Stomach (tissue), 19 donors: ENCODE measurements at places on chromosomes 1 and 21. TPM values are rescaled to one million over a fixed set of nuclear protein-coding genes. Genes with fewer than 3 reads are reported as not detected.
A peak's percentile ranks its signal among the peaks of the same experiment; 100 is the strongest.

HES2 gene
- not detected for total RNA-seq

CLCNKA gene
- total RNA-seq: not detected

DNA sequence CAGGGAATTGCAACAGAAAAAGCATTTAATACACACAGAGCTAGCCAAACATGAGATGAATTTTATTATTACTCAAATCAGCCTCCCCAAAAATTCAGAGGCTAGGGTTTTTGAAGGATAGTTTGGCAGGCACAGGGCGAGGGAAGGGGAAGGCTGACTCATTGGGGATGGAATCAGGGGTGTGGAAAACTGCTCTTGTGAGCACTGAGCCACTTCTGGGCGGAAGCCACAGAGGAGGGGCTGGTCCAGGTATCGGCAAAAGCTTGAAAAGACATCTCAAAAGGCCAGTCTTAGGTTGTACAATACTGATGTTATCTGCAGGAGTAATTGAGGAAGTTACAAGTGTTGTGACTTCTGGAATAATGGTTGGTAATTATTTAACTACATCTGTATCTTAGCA lies 109.4 kb downstream of the TLR5 start:
- DNase-seq: no peak
- no peaks in the 10 kb centered on the region for H3K27me3 ChIP-seq
- H3K27ac ChIP-seq: no peak overlapping the region
- H3K4me3 ChIP-seq: no peak overlapping the region

- H3K4me1 ChIP-seq: no peaks in the 10 kb centered on the region
- H3K36me3 ChIP-seq: no peaks in the 10 kb centered on the region
- no peak for DNase-seq
- H3K27me3 ChIP-seq: no peaks in the 10 kb centered on the region
- no peak overlapping the region for H3K4me3 ChIP-seq
These were observed 75.4 kb upstream of the ACTRT2 start for GRCh38 chr1:2945821-2946231.

DNA sequence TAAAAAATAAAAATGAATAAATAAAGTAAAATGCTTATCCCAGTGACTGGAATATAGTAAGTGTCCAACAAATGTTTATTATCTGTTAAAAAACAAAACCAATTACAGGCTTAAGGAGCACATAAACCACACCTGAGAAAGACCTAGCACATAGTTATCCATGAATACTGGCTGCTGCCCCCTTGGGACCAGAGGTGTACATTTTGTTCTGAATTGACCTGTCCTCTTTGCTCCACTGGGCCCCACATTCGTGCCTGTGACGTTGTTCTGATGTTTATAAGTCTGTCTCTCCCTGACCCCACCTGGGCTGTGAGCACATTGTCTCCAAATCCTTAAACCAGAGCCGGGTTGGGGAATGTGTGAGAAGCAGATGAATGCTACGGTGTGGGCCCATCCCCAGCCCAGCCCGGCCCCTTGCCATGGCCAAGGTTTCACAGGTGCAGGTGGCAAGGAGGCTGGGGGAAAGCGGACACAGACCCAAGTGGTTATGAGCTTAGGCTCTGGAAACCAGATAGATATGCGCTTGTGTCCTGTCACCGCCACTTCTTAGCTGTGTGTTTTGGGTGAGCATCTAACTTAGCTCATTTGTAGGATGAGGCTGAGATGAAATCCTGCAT lies 29.1 kb downstream of the OPRD1 start:
- H3K27ac ChIP-seq: no peak overlapping the region

- no peak for DNase-seq
- no peaks in the 10 kb centered on the region for H3K27me3 ChIP-seq
- H3K4me1 ChIP-seq: peaks cover 43% of the 10 kb centered on the region
- H3K4me3 ChIP-seq: no peak overlapping the region
These were observed 5.3 kb downstream of the UHMK1 start for GRCh38 chr1:162502928-162503327.

DNA sequence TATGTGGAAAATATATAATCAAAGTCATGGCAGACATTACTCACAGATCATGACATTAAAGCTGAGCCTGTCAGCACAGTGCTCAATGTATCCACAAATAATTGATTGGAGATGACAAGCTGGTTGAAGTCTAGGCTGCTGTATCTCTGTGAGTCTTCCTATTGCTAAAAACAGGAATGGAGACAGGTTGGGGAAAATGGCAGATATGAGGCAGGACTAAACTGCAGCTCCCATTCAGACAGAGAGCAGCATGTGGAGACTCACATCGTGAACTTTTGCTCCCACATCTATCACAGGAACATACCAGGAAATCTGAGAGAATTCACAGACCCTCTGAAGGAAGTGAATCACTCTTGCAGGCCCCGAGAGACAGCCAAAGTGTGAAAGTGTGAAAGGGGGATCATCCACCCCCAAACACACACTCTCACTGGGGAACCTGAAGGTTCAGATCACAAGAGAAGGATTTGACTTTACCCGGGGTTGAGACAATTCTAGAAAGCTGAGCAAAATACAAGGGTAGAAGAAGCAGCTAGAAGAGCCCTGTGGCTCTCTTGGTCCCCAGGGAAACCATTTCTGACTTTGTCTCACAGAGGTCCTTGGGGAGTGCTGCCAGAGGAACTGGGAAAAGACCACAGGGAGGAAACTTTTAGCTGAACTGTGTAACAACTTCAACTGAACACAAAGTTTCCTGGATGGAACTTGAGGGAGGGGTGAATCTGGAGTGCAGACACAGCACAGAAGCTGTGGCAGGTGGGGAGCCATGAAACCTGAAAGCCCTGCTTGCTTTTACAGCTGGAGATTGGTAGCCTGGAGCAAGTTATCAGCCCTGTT lies 173.4 kb downstream of the S1PR1 start:
- no peak overlapping the region for H3K4me3 ChIP-seq
- no peaks in the 10 kb centered on the region for H3K27me3 ChIP-seq
- no peaks in the 10 kb centered on the region for H3K4me1 ChIP-seq
- no peak for DNase-seq
- H3K27ac ChIP-seq: no peak overlapping the region

GRCh38 chr1:67764633-67765032 lies 68.6 kb downstream of the GNG12 start:
- no peaks in the 10 kb centered on the region for H3K27me3 ChIP-seq
- no peak overlapping the region for H3K27ac ChIP-seq
- peaks cover 19% of the 10 kb centered on the region for H3K4me1 ChIP-seq
- no peak for DNase-seq
- H3K4me3 ChIP-seq: no peak overlapping the region

DNA sequence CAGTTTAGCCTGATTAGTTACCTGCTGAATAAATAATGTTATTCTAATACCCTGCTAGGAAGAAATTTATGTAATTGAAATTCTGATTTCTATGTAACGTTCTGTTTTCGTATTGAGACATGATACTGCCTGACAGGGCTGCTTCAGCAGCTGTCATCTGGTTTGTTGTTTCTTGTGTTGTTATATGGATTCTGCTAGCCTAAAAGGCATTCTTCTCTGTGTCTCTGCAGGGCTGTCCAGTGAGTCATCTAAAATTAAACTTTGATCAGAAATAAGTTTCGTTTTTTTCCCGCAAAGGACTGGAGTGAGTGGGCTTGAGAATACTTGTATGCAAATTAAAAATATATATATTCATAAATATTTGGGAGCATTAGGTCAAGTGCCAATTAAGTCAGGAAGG lies 93.0 kb downstream of the DYRK1A start:
- no peaks in the 10 kb centered on the region for H3K27me3 ChIP-seq
- H3K4me3 ChIP-seq: no peak overlapping the region
- H3K27ac ChIP-seq: no peak overlapping the region
- peaks cover 70% of the 10 kb centered on the region for H3K4me1 ChIP-seq
- no peak for DNase-seq

GRCh38 chr1:210726621-210727020 lies 397.9 kb downstream of the HHAT start:
- no peak overlapping the region for H3K4me3 ChIP-seq
- no peaks in the 10 kb centered on the region for H3K36me3 ChIP-seq
- H3K27ac ChIP-seq: no peak overlapping the region
- no peaks in the 10 kb centered on the region for H3K4me1 ChIP-seq
- no peaks in the 10 kb centered on the region for H3K27me3 ChIP-seq
- no peak for DNase-seq

DNA sequence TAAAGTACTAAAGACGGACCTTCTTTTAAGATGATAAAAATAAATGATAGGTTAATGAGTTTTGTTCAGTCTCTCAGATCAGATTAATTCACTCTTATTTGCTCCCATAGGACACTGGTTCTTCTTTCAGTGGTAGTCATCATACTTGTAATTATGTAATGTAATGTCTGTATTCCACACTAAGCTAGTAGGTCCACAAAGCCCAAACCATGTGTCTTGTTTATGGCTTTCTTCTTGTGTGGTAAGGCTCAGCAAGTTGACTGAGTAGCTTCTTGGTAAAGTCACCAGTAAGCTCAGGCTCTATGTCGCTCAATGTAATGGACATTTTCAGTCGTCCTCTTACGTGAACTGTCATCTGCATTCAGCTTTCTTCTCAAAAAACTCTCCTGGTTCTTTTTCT lies 2.5 kb downstream of the LYPLAL1 start:
- no peaks in the 10 kb centered on the region for H3K27me3 ChIP-seq
- H3K4me1 ChIP-seq: peaks cover 60% of the 10 kb centered on the region
- no peak overlapping the region for H3K4me3 ChIP-seq
- no peak overlapping the region for H3K27ac ChIP-seq

DNA sequence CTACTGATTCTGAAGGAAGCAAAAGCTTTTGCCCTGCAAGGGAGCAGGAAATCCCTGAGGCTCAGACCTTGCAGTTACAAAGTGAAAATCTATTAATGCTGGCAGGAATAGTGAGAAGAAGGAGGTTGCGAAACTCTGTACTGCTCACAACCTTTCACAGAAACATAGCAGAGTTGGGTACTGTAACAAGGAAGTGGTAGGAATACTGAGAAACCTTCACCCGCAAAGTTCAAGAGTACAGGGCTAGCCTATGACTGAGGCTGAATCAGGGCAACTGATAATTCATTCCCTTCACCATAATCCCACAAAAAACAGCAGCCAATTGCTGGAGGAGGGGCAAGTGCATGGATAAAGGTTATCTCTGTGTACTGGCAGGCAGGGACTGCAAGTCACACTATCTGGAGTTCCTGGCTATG lies 23.9 kb upstream of the KCTD3 start:
- H3K4me3 ChIP-seq: no peak overlapping the region
- H3K27ac ChIP-seq: peak overlapping the region; percentile 64
- no peaks in the 10 kb centered on the region for H3K27me3 ChIP-seq
- no peaks in the 10 kb centered on the region for H3K36me3 ChIP-seq
- H3K4me1 ChIP-seq: no peaks in the 10 kb centered on the region
- DNase-seq: peak; percentile 30

GRCh38 chr1:228378873-228379460 lies 27.7 kb downstream of the TRIM11 start:
- H3K4me1 ChIP-seq: peaks cover 27% of the 10 kb centered on the region
- peak overlapping the region; percentile 49 for H3K4me3 ChIP-seq
- H3K27me3 ChIP-seq: peaks cover 27% of the 10 kb centered on the region
- H3K27ac ChIP-seq: peak overlapping the region; percentile 30

GRCh38 chr1:5513846-5514526 lies 478.2 kb downstream of the NPHP4 start:
- no peaks in the 10 kb centered on the region for H3K36me3 ChIP-seq
- H3K4me3 ChIP-seq: no peak overlapping the region
- H3K27me3 ChIP-seq: peaks cover 4% of the 10 kb centered on the region
- DNase-seq: peak; percentile 37
- H3K4me1 ChIP-seq: peaks cover 15% of the 10 kb centered on the region

GRCh38 chr1:4963251-4963650 lies 308.8 kb downstream of the AJAP1 start:
- no peak overlapping the region for H3K4me3 ChIP-seq
- no peaks in the 10 kb centered on the region for H3K27me3 ChIP-seq
- DNase-seq: no peak
- no peaks in the 10 kb centered on the region for H3K4me1 ChIP-seq

DNA sequence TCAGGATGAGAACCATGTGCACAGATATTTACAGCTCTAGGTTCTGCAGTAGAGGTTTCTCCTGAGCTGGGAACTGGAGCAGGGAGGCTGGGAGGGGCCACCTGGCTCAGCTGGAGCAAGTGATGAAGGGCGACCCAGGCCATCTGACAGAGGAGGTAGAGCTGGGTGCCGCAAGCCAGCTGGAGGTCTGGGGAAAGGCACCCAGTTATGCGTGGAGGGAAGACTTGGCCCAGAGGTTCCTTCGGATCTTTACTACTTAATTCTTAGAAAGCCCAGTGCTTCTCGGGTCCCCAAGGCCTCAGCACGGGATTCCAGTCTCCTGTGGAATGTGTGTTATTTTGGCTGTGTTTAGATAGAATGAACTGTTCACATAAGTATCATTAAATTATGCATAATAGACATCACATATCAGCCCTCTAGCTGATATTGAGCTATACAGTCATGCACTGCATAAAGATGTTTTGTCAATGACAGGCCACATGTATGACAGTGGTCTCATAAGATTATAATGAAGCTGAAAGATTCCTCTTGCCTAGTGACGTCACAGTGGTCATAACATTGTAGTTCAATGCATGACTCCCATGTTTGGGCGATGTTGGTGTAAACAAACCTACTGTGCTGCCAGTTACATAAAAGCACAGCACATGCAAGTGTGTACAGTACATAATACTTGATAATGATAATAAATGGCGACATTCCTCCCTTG lies 245.1 kb downstream of the RHOU start:
- DNase-seq: no peak
- no peaks in the 10 kb centered on the region for H3K27me3 ChIP-seq
- no peak overlapping the region for H3K4me3 ChIP-seq
- no peaks in the 10 kb centered on the region for H3K36me3 ChIP-seq

DNA sequence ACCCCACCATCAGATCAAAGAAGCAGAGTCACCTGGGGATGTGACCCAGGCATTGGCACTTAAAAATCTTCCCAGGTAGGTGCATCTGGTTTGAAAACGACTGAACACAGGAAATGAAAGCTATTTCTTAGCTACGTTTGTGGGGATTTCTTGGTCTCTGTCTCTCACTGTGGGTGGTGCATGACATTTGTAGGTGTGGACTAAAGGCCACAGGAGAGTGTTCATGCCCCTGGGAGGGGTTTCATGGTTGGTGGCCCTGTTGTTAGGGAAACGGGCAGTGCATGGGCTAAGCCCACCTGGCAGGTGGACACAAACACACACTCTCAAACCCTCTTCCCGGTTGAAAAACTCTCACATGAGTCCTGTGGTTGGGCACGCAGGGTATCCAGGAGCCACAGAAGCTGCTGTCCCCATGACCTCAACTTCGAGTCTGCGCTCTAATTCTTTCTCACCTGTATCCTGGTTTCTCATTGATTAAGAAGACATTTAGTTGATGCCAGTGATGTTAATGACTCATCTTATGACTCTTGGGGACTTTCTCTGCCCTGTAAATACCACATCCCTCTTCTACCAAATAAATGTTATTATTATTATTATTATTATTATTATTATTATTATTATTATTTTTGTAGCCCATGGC lies 119.4 kb downstream of the MRPS6 start:
- no peak for DNase-seq
- H3K27ac ChIP-seq: no peak overlapping the region
- H3K36me3 ChIP-seq: no peaks in the 10 kb centered on the region
- no peaks in the 10 kb centered on the region for H3K27me3 ChIP-seq
- H3K4me3 ChIP-seq: no peak overlapping the region
- no peaks in the 10 kb centered on the region for H3K4me1 ChIP-seq

DNA sequence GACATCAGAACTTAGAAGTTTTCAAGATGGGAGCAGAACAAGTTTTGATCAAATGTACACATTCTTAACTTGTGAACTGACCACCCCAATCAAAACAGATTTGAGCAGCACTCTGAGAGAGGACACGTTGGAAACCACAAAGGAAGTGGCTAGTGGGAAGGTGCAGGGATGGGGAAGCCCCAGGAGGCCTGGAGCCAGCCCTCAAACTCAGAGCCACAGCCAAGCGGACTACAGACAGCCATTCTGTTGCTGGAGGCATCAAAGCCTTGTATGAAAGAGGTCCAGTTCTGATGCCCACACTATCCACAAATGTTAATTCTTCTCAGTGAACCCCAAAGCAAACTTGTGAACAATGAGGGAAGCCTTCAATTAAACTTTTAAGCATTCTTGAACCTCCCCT lies 143.6 kb upstream of the RAB4A start:
- peak; percentile 49 for DNase-seq
- H3K36me3 ChIP-seq: no peaks in the 10 kb centered on the region
- no peaks in the 10 kb centered on the region for H3K27me3 ChIP-seq
- no peak overlapping the region for H3K4me3 ChIP-seq
- H3K4me1 ChIP-seq: peaks cover 77% of the 10 kb centered on the region
